ENCODE measurements at places on chromosomes 4 and X.

- DNase-seq, result no peak
Observed at GRCh38 chr4:112664611-112665010, 27.7 kb downstream of the LARP7 start.

- no peak for DNase-seq
Observed at GRCh38 chrX:151896734-151897474, 15.8 kb upstream of the MAGEA4 start.

DNA sequence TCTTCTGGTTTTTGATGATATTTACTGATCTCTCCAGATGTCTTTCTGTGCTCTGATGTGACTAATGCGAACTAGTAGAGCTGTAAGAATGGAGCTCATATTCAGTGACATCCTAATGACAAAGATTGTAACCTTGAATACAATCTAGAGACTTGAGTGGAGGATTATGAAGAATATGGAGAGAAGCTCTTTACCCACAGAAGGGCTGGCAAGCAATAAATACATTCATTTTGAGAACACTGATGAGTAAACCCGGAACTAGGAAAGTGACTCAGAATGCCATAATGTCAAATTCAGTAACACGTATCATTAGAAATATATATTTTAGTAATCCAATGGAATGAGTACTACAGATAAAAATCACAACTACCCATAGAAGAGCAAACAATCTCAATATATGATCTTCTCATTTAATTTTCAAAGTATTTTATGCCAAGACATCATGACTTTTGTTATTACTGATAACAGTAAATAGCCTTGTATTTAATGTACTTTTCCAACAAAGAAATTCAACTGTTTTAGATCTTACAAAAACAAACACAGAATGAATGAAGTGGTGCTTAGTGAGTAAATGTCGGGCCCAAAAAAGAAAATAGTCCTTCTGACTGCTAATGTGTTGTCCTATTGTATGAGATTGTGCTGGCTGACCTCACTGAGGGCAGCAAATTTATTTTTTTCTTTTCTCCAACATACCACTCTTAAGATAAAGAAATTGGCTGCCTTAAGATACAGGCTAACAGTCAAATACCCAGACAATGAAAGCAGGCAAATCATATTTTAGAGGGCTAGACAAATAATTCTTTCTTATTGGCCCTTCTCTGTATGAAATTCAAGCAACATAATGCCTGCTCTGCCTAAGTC is 49.2 kb upstream of the HDAC8 start:
- no peak for DNase-seq

- no peak for DNase-seq
Observed at GRCh38 chrX:120664081-120664480, 34.2 kb upstream of the C1GALT1C1 start.

DNA sequence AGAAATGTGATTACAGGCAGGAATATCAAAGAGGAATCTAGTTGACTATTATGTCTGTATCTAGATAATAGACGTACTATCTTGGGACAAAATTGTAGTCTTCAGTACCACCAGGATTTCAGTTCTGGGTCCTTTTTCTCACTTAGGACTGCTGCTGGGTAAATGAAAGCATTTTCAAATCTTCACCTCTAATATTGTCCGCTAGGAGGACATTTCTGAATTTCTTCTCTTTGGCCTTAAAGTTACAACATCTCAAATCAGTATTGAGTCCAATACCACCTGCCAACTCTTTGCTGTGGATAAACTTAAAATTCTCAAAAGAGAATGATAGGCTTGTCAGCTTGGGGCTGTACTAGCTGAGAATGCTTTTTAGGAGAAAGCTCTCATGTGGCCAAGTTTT is 6.0 kb downstream of the FGF16 start:
- DNase-seq, result no peak

- no peak for DNase-seq
Observed at GRCh38 chrX:39729981-39730661, 367.6 kb downstream of the BCOR start.

DNA sequence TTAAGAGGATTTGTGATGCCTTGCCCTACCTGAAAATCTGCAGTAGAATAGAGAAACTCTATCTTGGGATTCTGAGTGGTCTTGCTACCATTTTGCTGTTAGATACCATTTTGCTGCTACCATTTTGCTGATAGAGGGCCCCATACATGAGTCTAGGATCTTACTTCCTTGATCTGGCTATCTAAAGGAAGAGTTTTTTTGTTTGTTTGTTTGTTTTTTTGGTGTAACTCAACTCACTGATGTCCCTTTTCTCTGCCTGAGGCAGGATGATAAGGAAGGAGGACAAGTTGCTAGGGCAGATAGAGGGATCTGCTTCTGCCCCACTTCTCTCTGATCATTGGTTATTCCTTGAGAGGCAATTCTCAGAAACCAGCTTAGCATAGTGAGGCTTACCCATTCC is 31.0 kb downstream of the XK start:
- no peak for DNase-seq

- no peak for DNase-seq
Observed at GRCh38 chr4:172553216-172553615, 615.4 kb upstream of the GALNT7 start.

GRCh38 chr4:85787133-85787532 is 312.2 kb downstream of the ARHGAP24 start:
- no peak for DNase-seq

DNA sequence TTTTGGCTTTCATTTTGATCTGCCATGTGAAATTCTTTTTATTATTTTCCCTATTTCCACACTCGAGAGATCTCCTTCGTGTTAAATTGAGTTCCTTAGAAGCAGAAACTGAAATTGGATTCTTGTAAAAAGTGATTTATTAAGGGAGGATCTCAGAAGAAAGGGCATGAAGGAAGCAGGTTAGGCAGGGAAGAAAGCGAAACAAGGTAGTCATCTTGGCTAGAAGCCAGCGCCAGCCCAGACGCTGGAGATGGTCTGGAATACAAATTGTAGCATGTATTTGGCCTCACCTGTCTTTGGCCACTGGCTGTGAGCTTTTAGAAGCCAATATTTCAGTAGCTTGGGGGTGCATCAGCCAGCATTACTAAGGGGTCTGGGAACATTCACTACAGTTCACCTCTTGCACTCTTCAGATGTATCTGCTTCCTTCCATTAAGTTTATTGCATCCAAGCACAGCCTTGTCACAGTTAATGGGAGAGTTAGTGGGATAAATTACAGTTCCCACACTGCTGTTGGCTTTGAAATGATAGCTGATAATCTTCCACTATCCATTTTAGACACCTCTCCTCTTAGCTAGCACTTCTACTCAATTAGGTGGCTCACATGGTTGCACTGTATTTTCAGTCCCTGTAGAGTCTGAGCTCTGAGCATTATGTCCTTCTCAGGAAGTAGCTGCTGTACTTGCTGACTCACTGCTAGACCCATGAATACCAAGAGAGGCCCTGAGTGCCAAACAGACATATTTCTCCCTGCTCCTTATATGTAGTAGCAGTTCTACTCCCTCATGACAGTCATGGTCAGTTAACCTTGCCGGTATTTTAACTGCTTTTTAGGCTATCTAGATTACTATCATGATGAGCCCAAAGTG is 14.6 kb downstream of the GRXCR1 start:
- DNase-seq, result no peak

- DNase-seq, result no peak
Observed at GRCh38 chr4:14857981-14858380, 144.3 kb upstream of the CPEB2 start.

DNA sequence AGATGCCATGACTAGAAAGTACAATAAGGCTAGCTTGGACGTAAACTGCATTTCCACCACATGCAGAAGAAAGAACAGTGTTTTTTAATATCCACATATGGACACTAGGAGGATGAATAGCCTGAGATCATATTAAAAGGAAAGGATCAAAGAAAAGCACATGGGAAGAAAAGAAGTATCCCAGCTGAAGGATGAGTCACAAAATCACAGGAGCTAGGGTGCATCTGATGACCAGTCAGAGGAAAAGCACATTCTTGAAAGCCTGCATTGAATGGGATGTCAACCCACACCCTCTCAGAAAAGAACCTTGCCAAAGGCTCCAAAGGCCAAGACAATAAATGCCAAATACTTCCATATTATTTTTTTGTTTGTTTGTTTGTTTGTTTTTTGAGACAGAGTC is 56.8 kb upstream of the PRDX4 start:
- DNase-seq, result no peak

- DNase-seq, result no peak
Observed at GRCh38 chr4:16206301-16206700, 20.0 kb downstream of the TAPT1 start.

DNA sequence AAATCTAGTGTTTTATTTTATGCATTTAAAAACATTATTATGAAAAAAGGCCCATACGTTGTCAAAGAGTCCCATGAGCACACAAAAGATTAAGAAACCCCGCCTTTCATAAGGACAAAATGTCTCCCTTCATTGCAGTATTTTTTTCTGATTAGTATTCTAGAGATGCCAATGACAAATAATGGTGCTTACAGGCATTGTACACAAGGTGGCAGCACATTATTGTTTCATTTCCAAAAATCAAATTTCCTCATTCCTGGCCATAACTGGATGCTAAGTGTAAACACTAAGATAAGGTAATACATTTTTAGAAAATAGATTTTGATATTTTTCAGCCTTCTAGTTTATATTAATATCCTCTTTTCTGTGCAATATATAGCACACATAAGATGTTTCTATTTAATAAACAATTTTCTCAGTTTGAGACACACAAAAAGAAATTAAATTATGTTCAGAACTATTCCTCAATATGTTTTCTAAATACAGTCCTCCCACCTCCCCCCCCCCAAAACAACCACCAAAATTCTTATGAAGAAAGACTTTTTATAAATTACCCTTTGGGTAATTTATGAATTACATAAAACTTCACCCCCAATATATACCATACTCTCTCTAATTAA is 47.7 kb downstream of the TIGD2 start:
- DNase-seq, result peak; percentile 50

DNA sequence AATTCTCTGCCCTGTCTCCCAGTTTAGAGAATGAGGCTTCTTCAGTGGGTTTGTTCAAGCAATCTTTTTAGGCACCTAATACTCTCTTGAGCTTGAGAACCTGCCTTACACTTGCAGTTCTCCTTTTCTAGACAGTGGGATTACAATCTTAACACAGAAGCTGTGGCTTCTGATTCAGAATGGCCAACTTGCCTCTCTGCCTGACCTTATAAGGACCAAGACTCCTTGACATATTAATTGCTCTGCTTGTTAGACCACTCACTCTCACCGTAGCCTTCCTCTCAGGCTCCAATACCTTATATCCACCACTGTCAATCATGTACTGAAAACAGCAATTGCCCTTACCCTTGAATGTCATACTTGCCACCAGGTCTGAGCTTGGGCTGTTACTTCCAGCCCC is 338.7 kb upstream of the MAOA start:
- DNase-seq, result no peak

DNA sequence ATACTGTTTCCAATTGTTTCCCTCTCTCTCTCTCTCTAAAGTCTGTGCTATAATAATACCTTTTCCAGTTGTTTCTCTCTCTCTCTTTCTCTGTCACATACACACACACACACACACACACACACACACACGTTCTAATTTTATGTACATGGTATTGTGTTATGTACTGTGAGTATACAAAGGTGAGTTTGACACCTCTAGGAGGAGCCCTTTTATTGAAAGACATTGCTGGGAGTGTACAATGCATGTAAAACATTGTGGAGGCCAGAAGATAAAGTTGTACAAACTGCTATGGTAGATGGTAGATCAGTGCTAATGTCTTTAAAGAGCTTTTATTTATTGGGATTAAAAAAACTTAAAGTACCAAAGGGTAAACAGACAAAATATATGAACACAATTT is 53.6 kb downstream of the BLTP1 start:
- DNase-seq, result no peak

DNA sequence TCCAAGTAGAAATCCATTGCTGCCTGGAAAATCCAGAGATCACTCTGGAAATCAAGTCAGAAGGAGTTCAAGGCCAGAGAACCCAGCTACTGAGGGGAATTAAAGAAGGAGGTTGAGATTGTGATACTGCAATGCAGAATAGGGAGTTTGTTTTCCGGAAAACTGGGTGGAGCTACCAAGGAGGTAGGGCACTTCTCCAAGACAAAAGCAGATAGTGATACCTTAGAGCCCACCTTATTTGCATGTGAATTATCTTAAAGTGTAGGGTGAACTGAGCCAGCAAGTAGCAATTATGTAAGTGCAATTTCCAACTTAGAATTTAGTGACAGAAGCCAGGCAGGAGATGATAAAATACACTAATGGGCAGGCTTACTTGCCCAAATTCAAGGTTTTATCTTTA is 178.9 kb downstream of the MID1 start:
- DNase-seq, result no peak

DNA sequence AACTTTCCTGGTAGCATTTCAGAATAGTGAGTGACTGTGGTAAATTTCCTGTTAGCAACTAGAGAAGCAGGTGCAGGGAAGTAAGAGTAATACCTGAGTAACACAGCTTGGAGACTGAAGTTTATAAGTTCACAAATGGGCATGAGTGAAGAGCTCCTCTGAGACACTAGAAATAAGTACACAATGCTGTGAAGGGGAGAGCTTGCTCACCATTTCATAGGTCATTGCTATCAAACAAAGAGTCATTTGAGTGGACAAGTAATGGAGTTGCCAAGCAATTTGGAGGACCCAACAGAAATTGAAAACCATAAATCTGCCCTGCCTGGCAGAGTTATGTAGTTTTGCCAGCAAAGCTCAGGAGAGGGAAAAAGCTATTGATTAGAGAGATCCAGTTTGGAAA is 523.6 kb downstream of the TRAM1L1 start:
- DNase-seq, result no peak

DNA sequence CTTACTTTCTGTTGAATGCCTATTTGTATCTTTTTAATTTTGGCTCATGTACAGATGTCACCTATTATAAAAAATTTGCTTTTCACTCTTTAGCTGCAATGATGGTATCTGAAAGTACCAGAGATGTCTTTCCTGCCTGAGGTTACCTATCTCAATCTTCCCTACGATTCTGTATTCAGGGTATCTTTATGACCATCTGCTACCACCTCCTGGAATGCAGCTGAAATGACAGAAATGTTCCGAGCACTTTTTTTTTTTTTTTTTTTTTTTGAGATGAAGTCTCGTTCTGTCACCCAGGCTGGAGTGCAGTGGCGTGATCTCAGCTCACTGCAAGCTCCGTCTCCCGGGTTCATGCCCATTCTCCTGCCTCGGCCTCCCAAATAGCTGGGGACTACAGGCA is 136.4 kb downstream of the REPS2 start:
- DNase-seq, result no peak

- no peak for DNase-seq
Observed at GRCh38 chr4:121936101-121936500, 15.8 kb downstream of the TRPC3 start.

- DNase-seq, result no peak
Observed at GRCh38 chr4:27692158-27692557, 831.5 kb downstream of the STIM2 start.

DNA sequence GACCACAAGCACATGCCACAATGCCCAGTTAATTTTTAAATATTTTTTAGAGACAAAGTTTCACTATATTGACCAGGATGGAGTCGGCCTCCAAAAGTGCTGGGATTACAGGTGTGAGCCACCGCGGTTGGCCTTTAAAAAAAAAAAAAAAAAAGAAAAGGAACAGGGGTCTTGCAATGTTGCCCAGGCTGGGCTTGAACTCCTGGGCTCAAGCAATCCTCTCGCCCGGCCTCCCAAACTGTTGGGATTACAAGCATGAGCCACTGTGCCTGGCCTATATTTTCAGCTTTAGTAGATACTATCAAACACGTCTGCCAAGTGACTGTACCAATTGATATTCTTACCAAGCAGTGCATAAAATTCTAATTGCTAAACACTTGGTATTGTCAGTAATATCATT is 8.8 kb downstream of the UGDH start:
- no peak for DNase-seq

GRCh38 chr4:10949039-10949733 is 264.6 kb upstream of the CLNK start:
- no peak for DNase-seq

Measured in CD4-positive, alpha-beta T cell treated with Interleukin-1 beta for 1 hour (primary cell).